Activated T-cell treated with anti-CD3 and anti-CD28 coated beads, Interleukin-2, amount 50 U/mL, for 24 hours (primary cell): ENCODE measurements at places on chromosomes 16 and 17.

- DNase-seq = peak; percentile 97
Observed at GRCh38 chr17:7239091-7240027, at the start of gene PHF23. TSS of gene PHF23 (minus strand) at chr17:7239457. CDS start at chr17:7239279, 178 bp downstream.

GRCh38 chr17:78954684-78955083 is 25.0 kb downstream of the LGALS3BP start:
- no peak for DNase-seq

DNA sequence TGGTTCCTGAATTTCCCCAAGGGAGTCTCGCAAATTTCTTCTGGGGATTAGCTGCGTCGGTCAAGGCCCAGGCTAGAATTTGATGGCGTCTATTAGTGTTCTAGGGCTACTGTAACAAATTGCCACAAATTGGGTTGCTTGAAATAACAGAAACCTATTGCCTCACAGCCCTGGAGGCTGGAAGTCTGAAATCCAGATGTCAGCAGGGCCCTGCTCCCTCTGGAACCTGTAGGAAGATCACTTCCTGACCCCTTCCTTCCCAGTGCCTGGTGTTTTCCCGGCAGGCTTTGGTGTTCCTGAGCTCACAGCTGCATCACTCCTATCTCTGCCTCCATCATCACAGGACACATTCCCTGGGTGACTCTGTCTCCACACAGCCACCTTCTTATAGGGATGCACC is 24.4 kb downstream of the DHRS7C start:
- DNase-seq = no peak

GRCh38 chr17:51425773-51426172 is 165.4 kb downstream of the UTP18 start:
- no peak for DNase-seq

DNA sequence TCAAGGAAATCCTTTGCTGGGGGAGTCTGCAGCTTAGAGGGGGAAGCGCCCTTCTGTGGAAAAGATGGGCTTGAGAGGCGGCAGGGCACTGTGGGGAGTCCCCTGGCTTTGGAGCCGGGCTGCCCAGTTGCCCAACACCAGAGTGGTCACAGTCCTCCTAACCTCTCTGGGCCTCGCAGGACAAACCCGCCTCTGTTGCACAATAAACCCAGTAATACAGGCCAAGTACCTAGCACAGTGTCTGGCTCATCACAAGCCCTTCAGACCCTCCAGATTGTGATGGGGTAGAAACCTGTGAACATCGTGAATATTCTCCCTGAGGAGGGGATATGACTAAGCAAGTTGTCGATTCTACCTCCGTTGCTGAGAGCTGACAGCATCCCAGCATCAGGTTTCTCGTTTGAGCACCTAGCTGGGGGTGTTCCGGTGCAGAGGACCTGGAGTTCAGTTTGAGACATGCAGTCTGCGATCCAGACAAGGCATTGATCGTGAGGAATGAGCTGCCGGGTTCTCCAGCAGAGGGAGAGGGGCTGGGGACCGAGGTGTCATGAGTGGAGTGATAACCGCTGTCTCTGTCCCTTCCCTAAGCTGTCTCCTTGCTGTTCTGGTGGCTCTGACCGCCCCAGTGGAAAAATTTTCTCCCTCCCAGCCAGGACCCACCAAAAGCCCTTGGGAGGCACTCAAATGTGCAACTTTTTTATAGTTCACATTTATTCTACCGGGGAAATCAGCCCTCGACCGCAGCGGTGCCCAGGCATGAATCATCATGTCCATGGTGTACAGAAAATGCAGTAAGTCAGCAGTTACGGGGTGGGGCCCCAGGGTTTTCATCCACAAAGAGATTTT is 161.9 kb downstream of the WSCD1 start:
- no peak for DNase-seq

DNA sequence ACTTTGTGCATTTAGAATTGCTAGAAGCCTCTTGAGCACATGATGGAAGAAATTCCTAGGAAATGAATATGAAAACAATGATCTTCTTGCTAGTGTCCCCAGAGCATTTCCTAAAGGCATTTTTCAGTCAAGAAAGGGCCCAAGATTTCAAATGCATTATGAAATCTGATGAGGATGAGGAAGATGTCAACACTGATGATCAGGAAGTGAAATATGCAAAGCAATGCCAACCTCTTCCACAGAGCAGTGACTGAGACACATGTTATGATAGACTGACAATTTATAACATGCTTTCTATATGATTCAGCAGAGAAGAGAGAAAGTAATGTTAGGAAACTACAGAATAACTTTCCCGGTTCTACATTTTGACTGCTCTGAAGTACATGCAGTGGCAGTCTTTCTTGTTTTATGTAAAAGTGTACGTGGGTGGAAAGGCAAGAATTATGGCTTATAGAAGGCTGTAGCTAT is 859.1 kb upstream of the GOT2 start:
- DNase-seq = no peak

DNA sequence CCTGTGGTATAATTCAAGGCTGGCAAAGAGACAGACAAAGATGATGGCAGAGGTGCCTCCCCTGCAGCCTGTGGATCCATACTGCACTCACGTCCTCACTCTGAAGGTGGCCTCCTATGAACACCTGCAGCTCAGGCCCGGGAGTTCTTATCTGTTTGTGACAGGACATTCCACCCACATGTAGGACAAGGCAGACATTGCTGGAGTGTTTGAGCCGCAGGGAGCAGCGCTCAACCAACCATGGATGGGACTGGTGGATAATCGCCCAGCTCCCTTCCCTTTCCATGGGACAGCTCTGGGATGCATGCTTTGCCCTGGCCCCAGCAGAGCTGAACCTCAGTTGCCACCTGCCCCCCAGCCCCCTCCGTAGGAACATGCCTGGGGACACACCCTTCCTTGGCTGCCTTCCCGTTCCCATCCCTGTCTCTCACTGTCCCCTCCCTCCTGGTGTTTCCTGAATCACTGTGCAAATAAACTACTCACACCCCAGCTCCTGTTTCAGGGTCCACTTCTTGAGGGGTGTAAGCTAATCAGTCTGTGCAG is 22.2 kb downstream of the ITPRIPL2 start:
- no peak for DNase-seq

GRCh38 chr16:87086156-87086555 is 231.0 kb downstream of the C16orf95 start:
- DNase-seq = no peak

GRCh38 chr17:50642071-50642721 is 7.5 kb downstream of the ABCC3 start:
- no peak for DNase-seq

GRCh38 chr16:35146723-35147458 is 1687.5 kb downstream of the TP53TG3F start:
- no peak for DNase-seq

GRCh38 chr16:1089822-1090619 is 6.0 kb downstream of the C1QTNF8 start:
- no peak for DNase-seq

DNA sequence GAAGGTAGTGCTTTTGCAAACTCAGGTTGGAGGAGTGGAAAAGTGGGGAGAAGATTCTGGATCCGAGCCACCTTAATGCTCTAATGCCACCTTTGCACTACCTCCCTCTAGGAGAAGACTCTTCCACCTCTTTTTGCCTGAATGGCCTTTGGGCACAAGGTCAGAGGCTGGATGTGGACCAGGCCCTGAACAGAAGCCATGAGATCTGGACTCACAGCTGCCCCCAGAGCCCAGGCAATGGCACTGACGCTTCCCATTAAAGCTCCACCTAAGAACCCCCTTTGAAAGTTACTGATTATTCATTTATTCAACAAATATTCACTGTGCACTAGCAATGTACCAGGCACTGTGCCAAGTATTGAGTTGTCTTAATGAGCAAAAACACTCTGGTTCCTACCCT is 3.2 kb downstream of the SHBG start:
- DNase-seq = no peak

GRCh38 chr17:40301315-40301714 is 7.7 kb upstream of the RARA start:
- DNase-seq = no peak
